Brain (organoid and tissue), 16 donors: ENCODE measurements at places on chromosomes 6 and 20. TPM values are rescaled to one million over a fixed set of nuclear protein-coding genes. Genes with fewer than 3 reads are reported as not detected.

TNFAIP3 gene
- polyA plus RNA-seq: 2.1 TPM

GABRR2 gene
- polyA plus RNA-seq: not detected

ZBP1 gene
- polyA plus RNA-seq: not detected

LY6G5C gene
- 7.6 TPM for polyA plus RNA-seq
